ENCODE measurements at places on chromosomes 4 and X.

DNA sequence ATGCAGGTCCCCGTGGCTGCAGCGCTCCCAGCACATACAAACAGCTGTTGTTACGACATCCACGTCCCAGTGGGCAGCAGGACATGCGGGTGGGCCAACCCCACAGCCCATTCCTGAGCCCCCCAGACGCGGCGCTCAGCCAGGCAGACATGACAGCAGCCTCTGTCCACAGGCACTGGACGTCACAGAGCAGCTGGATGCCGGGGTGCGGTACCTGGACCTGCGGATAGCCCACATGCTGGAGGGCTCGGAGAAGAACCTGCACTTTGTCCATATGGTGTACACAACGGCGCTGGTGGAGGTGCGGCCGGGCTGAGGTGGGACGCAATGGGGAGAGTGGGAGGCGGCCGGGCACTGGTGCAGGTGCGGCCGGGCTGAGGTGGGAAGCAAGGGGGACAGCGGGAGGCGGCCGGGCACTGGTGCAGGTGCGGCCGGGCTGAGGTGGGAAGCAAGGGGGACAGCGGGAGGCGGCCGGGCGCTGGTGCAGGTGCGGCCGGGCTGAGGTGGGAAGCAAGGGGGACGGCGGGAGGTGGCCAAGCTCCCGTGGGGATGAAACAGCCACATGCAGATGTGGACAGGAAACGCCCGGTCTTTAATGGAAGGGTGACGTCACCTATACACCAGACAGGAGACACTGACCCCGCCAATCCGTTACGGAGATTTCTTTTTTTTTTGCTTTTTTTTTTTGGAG lies 9.4 kb downstream of the PLCXD1 start:
- DNase-seq, result no peak

DNA sequence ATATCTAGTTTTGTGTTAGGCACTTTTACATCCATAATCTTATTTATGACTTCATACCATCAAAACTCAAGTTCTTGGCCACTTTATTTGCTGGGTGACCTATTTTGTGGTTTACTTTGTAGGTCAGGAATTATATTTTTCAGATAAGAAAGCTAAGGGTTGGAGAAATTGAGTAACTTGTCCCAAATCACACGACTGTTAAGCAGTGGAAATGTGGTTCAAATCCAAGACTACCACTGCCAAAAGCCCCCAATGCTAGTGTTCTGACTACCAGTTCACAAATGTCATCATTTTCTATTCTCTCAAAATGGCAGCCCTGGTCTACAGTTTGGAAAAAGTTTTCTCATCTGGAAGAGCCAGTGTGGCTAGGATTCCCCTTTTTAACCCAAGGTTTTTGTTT lies 74.6 kb downstream of the OPHN1 start:
- DNase-seq, result no peak

DNA sequence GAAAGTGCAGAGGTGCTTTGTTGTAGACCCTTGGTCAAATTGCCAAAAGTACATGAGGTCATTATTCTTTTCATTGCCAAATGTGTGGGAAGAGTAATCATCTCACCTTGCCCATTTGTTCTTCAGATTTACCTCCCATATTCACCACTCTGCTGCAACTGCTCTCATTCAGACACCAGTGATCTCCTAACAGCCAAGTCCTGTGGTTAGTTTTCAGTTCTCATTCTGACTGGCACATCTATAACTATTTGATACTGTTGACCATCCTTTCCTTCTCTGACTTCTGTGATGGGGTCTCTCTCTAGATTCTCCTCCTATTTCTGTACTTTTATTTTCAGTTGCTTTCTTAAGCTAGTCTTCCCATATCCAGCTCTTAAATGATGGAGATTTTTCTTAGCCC lies 39.8 kb downstream of the GRIA3 start:
- no peak for DNase-seq

DNA sequence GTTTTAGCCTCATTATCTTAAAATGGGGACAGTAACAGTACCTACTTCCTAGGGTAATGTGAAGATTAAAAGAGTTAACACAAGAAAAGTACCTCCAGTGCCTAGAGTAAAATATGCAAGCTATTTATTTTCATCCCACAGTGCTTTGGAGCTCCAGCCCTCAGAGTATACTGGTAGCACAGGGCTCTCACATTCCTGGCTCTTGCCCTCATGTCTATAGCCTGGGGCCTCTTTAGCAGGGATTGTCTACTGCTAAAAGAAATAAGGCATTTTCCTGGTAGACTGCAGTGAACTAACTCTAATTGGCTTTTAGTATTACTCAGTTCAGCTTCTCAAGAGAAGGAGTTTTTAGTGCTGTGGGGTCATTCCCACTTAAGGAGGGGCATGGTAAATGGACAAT lies 60.8 kb downstream of the RRAGB start:
- DNase-seq, result no peak

- DNase-seq, result no peak
These were observed 29.3 kb downstream of the DCAF8L2 start for GRCh38 chrX:27619459-27619858.

GRCh38 chr4:42489095-42489494 lies 91.8 kb downstream of the SHISA3 start:
- no peak for DNase-seq

DNA sequence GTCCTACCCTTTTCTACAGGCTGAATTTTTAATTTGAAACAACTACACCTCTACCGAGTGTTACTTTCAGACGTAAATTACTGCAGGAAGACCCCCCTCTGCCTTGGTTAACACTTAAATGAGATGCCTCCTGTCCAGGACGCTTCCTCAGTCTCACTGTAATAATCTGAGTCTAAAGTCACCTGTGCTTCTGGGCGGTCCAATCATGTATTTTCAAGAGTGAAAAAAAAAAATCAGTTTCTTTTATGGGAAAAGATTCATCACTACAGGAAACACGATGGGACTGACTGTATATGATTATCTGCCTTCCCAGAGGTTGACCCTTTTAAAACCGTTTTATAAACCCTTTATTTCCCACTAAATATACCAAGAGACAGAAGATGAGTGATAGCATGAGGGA lies 776 bp downstream of the RBM47 start:
- no peak for DNase-seq

DNA sequence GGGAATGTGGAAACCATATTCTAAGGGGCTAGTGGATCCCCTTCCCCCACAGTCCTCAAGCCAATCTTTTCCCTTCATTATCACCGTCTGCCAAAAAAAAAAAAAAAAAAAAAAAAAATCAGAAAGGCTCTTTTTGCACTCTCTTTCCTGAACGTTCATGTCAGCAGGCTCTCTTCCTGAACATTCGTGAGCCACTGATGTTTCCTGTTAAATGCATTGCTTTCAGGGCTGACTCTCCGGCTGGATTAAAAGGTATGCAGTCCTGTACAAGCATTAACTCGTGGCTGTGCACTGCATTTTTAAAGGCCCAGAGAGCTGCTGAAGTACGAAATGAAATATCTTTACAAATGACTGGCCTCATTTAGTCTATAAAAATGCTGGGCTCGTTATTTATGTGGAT lies 34.0 kb upstream of the TSPAN5 start:
- DNase-seq, result no peak

DNA sequence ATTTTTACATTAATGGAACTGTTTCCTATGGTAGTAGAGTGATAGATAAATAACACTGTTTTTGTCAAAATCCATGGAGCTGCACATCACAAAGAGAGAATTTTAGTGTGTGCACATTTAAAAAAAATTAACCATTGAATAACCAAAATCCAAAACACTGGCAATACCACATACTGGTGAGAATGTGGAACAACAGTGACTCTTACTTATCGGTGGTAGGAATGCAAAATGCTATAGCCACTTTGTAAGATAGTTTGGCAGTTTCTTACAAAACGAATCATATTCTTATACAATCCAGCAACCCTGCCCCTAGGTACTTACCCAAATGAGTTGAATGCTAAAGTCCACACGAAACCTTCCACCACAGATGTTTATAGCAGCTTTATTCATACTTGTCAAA lies 229.6 kb upstream of the GPR101 start:
- DNase-seq, result no peak

DNA sequence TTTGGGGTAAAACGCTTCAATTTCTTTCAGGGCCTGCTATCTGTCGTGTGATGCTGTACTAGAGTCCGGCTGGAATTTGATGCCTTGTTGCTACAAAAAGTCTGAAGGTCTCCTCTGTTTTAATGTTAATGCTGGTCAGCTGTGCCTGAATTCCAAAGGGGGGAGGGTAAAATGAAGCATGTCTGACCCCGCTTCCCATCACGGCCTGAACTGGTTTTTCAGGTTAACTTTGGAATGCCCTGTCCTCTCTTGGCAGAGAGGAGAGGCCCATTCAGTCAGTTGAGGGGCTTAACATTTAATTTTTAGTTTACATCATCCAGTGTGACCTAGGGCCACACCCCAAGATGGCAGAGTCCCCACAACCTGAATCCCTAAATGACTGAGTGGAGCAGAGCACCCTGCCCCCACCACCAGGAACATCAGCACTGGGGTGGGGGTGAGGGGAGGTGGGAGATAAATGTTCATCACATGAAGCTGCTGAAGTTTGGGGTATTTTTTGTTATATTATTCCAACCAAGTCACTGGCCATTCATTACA lies 47.9 kb upstream of the GPR78 start:
- DNase-seq, result no peak

GRCh38 chrX:72630185-72630584 lies 57.5 kb upstream of the HDAC8 start:
- no peak for DNase-seq

DNA sequence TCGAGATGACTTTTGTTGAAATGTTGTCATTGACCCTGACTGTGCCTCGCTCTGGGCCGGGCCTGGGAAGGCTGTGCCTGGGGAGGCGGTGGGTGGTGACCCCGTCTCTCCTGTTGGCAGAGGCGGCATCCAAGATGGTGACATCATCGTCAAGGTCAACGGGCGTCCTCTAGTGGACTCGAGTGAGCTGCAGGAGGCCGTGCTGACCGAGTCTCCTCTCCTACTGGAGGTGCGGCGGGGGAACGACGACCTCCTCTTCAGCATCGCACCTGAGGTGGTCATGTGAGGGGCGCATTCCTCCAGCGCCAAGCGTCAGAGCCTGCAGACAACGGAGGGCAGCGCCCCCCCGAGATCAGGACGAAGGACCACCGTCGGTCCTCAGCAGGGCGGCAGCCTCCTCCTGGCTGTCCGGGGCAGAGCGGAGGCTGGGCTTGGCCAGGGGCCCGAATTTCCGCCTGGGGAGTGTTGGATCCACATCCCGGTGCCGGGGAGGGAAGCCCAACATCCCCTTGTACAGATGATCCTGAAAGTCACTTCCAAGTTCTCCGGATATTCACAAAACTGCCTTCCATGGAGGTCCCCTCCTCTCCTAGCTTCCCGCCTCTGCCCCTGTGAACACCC lies 36.4 kb downstream of the HTRA3 start:
- no peak for DNase-seq

- no peak for DNase-seq
These were observed 34.9 kb downstream of the NOCT start for GRCh38 chr4:139050446-139050845.

- DNase-seq, result no peak
These were observed 45.1 kb upstream of the FAM9A start for GRCh38 chrX:8846266-8846665.

DNA sequence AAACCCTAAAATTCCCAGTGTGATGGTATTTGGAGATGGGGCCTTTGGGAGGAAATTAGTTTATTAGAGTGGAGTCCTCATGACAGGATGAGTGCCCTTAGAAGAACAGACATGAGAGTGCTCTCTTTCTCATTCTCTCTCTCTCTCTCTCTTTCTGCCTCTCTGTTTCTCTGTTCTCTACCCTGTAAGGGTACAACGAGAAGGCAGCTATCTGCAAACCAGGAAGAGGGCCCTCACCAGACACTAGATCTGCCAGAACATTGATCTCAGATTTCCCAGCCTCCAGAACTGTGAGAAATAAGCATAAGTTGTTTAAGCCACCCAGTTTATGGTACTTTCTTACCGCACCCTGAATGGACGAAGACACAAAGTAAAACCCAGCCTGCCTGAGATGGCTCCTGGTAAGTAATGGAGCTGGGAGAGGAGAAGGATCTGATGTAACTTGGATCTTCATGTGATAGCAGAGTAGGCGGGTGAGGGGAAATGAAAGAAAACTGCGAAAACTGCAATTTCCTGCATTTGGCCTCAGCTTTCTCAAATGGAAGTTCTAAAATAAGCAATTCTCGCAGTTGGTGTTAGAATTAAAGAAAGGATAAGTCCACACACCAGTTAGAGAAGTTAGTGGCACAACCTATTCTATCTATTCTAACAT lies 8.7 kb upstream of the CDS1 start:
- no peak for DNase-seq

DNA sequence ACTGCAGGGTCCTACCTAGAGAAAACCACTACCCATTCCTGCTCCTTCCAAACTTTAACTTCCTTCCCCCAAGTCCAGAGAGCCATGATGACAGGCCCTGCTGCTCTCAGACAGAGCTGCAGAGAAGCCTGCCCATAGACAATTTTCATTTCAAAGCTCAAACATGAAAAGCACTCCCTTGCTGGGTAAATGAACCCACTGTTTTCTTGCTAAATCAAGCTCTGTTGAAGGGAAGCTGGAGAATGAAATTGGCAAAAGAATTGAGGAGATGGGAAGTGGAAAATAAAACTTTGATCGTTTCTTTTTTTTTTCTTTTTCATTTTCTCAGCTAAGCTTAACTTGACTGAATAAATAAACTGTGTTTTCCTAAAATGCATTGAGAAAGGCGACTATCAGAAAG lies 331.1 kb upstream of the CPEB2 start:
- no peak for DNase-seq

- DNase-seq, result no peak
These were observed 63.4 kb downstream of the BMP3 start for GRCh38 chr4:81093720-81094401.

DNA sequence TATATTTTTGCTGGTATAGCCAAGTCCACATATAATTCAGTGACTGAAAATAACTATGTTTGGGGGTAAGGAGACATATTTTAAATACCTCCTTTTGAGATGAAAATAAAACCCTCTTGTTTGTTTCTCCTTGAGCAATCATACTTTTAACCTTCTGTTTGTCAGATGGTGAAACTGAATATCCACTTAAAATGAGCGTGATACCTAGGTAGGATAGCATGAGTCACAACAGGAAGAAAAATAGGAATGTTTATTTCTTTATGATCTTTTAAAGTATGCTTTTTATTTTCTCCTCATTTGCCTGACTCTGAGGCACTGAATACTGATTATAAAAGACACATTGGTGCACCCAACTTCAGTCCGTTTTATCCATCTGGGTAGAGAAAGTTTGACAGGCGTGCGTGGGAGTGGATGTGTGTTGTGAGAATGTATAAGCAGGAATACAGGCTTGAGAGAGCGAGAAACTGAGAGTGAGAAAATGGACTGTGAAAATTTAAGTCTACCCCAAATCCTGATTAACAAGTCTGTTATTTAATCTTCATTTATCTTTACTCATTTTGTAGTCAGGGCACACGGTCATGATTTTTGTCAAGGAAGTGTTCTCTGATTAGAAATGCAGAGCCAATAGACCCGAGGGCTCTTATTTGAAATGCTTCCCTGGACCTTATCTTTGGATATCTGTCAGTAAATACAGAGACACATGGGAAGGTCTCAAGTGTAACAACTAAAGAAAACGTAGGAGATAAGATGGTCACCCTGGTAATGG lies 62.1 kb upstream of the ANTXR2 start:
- DNase-seq, result no peak

DNA sequence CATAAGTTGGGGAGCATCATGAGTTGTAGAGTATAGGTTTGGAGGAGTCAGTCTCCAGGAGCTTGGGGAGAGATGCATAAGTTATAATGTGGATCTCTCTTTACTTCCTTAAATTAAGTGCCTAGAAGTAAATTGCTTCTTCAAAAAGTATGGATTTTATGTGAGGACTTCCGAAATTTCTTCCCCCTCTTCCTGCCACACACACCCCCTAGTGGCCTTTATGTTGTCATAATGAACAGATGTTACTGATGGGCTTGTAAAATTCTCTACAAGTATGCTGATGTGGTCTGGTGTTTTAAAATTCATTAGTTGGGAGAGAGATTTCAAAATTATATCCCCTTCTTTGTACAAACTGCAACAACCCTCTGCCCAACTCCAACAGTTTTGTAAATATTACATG lies 2.3 kb upstream of the METTL14 start:
- DNase-seq, result no peak

Measured in CD4-positive, alpha-beta T cell treated with Interleukin-21 for 1 hour (primary cell).